Activated CD8-positive, alpha-beta memory T cell treated with anti-CD3 and anti-CD28 coated beads, Interleukin-2, amount 10 ng/mL, durations not matched to agents 7 days and 5 days (primary cell): ENCODE measurements at places on chromosomes 3 and 15.

- DNase-seq = no peak
These were observed 84.9 kb downstream of the B3GALNT1 start for GRCh38 chr3:161020256-161020655.

DNA sequence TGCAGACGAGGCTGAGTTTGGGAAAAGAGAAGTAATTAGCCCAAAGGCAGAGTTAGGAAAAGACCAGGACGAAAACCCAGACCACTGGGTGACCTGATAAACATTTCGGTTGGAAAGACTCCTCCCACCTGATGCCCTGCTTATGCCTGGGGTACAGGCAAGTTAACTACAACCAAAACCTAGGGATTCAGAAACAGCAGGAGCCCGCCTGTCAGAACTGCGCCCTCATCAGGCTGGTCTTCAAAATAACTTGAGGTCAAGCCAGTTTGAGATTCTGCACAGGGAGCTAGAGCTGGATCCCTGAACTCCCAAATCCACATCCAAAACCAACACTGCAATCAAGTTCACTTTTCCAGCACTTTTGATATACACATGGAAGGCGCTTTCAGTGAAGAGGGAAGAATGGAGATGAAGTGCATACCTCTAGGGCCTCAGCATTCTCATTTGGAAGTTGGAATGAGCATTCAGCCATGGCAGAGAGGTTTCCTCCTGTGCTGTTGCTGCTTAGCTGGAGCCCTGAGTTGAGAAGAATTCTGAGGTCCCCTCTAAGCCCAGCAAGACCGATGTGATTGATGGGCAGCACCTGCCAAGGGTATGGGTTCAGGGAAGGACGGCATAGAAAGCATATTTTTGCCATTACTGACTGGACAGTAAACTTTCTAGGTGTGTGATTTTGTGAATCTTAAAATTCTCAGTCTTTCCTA, 11.6 kb downstream of the TSEN2 start:
- DNase-seq = no peak

- DNase-seq = no peak
These were observed 47.1 kb downstream of the HRH1 start for GRCh38 chr3:11201251-11202019.

GRCh38 chr3:165446555-165446954, 250.4 kb upstream of the SLITRK3 start:
- DNase-seq = no peak

- DNase-seq = no peak
These were observed 1.9 kb downstream of the CAPN7 start for GRCh38 chr3:15207836-15208504.

DNA sequence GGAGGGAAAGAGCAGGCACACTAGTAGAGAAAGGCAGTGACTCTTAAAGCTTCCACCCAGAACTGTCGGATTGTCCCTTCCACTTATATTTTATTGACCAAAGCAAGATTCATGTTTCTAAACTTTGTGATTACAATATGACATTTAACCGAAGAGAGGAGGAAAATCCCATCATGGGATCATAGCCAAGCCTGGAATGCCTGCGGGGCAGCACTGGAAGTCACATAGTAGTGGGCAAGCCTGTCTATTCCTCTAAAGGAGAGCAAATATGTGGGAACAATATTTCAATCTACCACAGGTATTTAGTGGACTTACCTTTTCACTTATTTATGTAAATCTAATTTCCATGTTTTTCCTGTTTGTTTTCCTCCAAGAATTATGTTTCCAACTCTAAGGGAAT, 3.8 kb upstream of the TMOD3 start:
- no peak for DNase-seq

GRCh38 chr15:48090115-48090514, 30.7 kb upstream of the SLC24A5 start:
- DNase-seq = no peak

DNA sequence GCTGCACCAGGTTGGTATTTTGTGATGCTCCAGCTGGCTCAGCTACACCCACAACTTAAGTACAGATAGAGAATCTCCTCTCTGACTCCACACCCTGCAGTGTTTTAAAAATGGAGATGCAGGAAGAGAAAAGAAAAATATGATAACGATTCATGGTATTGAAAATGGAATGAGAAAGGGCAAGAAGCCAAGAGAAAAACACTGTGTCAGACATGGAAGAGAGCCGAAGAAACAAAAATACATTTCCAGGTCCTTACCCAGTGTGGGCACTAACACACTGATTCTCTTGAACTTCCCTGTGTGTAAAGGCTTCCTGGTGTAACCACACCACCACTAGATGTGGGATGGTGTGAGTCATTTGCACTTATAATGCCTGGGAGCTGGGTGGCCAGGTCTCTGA, 93.1 kb downstream of the GMPS start:
- DNase-seq = no peak
